ENCODE measurements at places on chromosomes 7 and 10.
A peak's percentile ranks its signal among the peaks of the same experiment; 100 is the strongest.

GRCh38 chr10:101120884-101121653, 10.0 kb upstream of the TLX1 start:
- no peak for DNase-seq

DNA sequence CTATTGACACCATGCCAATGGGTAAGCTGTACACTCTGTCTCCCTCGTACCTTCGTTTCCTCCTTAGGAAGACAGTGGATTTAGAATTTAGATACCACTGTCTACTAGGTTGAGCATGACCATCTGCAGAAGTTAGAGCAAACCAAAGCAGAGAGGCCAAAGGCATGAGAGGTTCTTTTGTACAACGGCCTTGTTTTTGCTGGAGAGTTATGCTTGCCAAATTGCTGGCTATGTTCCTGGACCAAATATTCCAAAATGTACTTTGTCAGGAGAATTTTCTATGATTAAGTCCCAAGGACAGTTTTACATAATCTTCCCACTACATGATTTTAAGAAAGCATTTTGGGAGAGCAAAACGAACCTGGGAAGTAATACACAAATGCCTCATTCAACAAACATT, 47.9 kb upstream of the PLCE1 start:
- DNase-seq: no peak

- no peak for DNase-seq
These were observed 66.6 kb downstream of the MAGI2 start for GRCh38 chr7:79386688-79387422.

- no peak for DNase-seq
These were observed 80.6 kb downstream of the ARHGAP21 start for GRCh38 chr10:24642921-24643678.

DNA sequence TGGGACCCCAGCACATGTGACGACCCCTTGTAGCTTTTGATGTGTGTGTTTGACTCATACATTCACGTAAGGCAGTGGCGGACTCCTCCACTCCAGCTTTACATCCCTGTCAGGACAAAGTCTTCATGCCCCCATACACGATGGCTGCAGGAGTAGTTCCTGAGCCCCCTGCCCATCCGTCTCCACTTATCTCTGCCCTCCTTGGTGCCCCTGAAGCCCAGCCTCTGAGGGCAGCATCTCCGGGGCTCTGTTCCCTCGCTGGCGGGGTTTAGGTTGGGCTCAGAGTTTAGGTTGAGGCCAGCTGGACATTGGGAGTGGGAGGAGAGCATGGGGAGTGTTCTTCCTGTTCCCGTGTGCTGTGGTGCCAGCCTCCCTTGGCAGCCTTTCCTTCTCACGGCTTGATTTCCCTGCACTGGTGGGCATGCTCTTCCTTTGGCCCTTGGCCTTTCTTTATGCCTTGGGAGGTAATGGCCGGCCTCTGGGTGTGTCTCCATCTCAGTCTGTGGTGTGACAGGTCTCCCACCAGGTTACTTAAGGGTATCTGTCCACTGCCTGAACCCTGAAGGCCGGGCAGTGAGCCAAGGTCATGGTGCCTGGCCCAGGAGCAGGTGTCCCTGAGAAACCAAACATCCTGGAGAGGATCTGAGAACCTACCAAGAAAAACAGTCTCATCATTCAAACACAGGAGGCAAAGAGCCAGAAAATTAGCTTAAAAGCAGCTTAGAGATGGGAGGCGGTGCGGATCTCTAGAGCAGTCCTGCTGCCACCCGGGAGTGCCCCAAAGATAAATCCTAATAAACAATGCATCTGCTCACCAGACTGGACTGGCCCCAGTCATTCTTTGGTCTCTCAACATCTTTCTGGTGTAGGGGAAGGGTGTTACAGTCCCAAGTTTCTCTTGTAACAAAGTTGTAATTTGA, 85.5 kb downstream of the GLRX3 start:
- DNase-seq: no peak

- no peak for DNase-seq
These were observed 45.3 kb downstream of the CYP17A1 start for GRCh38 chr10:102791754-102792395.

DNA sequence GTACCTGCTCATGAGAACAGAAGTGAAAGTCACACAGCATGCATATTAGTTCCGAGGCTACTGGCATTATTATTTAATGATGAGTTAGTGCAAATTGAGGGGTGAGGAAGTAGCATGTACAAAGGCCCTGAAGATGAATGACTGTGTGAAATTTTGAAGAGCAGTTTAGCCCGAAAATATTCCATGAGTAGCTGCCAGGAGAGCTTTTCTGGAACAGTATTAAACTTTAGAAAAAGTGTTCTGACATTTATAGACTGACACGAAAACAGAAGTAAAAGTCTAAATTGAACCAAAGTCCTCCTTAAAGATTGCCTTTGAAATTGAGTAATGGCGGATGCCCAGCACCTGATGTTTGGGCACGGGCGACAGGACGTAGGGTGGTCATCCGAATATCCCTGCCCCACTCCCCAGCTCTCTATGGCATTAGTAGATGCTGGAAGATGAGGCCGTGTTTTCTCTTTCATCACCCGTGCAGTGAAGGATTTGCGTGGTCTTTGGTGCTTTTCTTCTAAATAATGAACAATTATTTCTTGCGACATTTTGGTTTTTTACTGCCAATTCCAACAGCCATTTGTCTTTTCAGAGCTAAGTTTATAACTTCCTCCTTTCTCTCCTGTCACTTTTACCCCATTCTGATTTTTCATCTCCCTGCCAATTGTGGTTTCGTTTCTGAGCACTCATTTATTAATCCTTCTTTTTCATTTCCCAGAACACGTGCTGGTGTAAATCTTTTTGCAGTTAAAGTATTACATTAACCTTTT, 192.6 kb downstream of the MGMT start:
- DNase-seq: no peak

GRCh38 chr10:7258948-7259523, 151.8 kb downstream of the SFMBT2 start:
- DNase-seq: peak; percentile 38

DNA sequence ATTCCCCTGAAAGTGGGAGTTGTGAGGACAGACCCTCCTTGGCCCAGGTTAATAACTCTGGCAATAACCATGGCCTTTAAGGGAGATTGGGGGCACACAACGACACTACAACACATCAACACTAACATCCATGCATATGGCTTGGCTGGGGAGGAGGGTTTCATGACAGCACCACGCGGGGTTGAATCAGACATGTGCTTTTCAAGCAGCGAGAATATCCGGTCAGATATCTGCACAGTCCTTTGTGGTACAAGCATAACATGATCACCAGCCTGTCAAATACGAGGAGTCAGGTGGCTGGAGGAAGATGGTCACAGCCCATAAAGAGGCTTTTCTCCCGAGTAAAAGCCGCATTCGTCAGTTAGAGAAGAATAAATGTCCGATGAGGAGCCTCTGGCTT, 13.1 kb upstream of the KLRG2 start:
- DNase-seq: no peak

- no peak for DNase-seq
These were observed 76.9 kb upstream of the ITGB1 start for GRCh38 chr10:33034931-33035330.

DNA sequence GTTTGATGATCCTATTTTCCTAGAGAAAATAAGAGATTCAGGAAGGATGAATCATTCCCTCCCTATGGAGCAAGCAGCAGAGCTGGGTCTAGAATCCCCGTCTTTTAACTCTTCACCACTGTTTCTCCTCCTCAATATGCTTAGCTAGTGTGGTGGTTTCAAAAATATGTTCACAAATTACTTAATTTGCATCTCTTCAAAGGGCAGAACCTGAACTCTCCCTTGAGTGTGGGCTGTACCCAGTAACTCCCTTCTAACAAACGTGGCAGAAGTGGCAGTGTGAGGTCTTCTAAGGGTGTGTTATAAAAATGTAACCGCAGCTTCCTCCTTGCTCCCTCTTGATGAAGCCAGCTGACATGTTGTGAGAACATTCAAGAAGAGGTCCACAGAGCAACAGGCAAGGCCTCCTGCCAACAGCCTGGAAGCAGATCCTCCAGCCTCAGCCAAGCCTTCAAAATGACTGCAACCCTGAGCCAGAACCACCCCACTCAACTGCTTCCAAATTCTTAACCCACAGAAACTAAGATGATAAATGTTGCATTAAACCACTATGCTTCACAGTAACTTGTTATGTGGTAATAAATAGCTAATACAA, 36.6 kb downstream of the SRPK2 start:
- peak; percentile 2 for DNase-seq

DNA sequence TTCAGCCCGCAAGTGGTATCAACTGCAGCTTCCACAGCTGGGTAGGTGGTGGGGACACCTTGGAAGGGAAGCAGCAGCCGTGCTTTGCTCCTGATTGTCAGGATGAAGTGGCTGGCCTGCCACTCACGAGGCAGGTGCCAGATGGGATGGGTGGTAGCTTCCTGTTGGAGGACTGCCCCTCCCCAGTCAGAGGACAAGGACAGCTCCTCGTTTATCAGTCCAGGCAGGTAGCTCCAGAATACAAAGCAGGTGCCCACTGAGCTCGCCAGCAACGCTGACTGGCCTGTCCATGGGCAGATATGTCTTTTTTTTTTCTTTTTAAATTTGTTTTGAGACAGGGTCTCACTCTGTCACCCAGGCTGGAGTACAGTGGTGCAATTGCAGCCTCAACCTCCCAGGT, 431.3 kb downstream of the GALNT17 start:
- DNase-seq: no peak

DNA sequence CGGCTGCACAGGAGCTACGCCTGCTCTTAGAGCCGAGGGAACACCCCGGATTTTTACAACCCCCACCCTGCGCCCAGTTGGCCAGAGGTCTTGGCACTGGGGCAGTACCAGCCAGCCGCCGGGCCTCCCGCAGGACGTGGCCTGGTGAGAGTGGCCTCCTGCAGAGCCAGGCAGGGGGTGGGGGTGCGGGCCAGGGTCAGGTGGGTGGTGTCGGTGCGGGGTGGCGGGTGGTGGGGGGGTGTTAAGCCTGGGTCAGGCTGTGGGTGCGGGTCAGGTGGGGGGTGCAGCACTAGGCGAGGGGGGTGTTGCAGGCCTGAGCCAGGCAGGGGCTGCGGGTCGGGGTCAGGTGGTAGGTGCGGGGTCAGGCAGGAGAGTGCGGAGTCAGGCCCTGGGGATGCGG, 647 bp downstream of the ECHS1 start:
- no peak for DNase-seq

DNA sequence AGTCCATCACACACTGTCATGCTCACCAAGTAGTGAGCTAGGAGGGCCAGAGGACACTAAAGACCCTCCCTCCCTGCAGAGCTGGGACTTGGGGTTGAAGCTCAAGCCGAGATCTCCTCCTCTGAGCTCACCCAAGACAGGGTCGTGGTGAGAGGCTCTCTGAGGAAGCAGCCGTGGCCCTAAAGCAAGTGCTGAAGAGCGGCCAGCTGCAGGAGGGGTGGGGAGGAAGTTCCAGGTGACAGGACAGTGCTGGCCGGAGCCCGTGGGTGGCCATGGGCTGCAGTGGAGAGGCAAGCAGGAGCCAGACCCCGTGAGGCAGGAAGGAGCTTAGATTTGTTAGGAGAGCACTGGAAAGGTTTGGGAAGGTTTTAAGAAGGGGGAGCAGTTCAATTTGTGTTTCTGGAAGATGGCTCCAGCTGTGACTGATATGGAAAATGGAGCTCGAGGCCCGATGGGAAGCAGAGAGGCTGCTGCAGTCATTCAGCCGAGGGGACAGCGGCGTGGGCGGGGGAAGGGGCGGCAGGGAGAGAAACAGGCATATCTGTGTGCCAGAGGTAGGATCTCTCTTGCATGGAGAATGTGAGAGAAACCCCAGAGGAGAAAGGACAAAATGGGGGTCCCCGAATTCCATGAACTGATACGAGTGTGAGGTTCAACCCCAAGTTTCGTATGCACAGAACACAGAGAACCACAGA, 26.9 kb upstream of the DNAAF5 start:
- no peak for DNase-seq

DNA sequence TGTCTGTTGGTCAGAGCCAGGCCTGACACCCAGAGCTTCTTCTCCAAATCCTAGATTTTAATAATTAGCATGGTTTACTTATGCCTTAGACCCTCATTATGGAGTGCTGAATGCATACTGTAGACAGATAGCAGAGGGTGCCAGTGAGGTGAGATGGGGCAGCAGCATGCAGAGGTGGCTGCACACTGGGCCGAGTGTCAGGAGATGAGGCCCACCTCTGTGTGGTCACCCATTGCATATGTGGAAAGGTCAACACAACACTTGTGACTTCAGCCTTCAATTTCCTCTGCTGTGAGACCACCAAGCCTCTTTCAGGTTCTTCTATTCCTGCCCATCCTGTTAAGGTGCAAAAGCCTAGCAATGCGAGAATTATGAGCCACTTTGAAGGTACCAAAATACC, 39.7 kb upstream of the NMT2 start:
- no peak for DNase-seq

- peak; percentile 7 for DNase-seq
These were observed 811 bp downstream of the RGS10 start for GRCh38 chr10:119541459-119542356.

DNA sequence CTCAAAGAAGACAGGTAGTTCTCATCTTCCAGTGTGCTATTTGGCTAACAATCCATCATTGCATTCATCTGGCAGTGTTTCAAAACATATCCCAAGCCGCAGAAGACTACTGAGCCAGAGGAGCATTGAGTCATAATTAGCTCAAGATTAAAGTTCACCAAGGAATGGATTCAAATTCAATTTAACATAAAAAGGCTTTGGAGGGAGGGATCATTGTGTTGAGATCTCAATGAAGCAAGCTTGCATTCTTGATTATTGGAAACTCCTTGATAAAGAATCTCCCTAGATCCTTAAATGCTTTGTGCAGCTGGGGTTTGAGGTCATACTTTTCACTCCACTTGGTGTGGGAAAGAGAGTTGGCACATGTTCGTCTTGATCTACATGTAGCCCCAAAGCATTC, 142.8 kb upstream of the SEMA3A start:
- DNase-seq: no peak

DNA sequence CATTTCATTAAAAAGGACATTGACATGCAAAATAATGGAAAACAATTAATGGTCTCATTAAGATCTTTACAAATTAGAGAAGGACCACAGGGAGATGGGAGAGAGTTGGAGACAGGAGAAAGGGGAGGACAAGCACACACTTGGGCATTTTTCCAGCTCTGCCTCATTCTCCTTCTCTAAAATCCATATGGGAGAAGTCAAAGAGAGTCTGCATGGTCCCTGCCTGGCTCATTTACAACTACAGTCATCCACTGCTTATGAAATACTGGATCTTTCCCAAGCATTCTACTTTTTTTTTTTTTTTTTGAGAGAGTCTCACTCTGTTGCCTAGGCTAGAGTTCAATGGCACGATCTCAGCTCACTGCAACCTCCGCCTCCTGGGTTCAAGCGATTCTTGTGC, 518.9 kb upstream of the CELF2 start:
- DNase-seq: no peak

DNA sequence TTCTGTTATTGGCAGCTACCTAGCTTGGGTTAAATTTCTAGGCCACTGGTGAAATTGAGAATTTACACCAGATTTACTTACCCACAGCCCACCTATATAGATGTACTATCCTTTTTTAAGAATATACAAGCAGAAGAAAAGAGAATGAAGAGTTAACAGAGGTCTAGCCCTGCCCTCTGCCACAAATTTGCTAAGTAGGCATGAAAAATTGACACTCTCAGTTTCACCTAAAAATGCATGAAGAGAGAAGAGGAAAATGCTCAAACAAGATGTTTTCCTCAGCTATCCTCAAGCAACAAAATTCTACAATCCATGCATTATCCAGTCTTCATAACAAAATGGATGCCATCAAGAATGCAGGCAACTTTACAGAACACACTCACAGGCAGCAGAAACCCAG, 24.6 kb upstream of the RNF148 start:
- no peak for DNase-seq
